Sciatic nerve (tissue), 2 donors: ENCODE measurements at places on chromosomes 1 and 21. TPM values are rescaled to one million over a fixed set of nuclear protein-coding genes. Genes with fewer than 3 reads are reported as not detected.

PRAMEF11 gene
- not detected for total RNA-seq

IGSF21 gene
- 4.5 TPM for total RNA-seq

CGN gene
- total RNA-seq: 2.0 TPM

SH2D5 gene
- not detected for total RNA-seq

ATAD3B gene
- total RNA-seq: 28.6 TPM

RNU1-3 gene
- total RNA-seq: 13,769 TPM

MLLT11 gene
- total RNA-seq: 2.5 TPM

HTR6 gene
- total RNA-seq: not detected

DNA sequence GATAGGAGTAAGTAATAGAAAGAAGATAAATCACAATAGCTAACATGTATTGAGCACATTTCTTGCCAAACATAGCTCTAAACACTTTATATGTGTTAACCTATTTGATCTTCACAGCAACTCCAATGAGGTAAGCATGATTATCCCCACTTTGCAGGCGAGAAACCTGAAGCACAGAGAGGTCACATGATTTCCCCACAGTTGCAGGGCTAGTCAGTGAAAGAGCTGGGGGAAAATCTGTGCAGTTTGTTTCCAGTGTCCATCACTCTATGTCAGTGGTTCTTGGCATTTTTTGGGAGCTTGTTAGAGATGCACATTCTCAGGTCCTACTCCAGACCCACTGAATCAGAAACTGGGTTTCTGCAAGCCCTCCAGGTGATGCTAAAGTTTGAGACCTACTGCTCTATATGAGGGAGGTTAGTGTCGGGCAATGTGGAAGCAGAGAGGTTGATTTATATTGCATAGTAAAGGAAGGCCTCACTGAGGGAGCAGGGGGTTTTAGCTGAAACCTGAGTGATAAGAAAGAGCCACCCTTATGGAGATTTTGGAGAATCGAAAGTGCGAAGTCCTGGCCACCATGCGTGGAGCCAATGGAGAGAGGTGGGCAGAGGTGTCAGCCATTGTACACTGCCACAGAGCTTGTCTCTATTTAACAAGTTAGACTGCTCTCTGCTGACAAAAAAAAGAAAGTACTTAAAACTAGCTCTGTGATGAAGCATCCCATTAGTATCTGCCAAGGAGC, 20.9 kb downstream of the MCOLN3 start:
- DNase-seq: no peak

GRCh38 chr21:39946199-39946598, 79.0 kb downstream of the PCP4 start:
- DNase-seq: no peak

DNA sequence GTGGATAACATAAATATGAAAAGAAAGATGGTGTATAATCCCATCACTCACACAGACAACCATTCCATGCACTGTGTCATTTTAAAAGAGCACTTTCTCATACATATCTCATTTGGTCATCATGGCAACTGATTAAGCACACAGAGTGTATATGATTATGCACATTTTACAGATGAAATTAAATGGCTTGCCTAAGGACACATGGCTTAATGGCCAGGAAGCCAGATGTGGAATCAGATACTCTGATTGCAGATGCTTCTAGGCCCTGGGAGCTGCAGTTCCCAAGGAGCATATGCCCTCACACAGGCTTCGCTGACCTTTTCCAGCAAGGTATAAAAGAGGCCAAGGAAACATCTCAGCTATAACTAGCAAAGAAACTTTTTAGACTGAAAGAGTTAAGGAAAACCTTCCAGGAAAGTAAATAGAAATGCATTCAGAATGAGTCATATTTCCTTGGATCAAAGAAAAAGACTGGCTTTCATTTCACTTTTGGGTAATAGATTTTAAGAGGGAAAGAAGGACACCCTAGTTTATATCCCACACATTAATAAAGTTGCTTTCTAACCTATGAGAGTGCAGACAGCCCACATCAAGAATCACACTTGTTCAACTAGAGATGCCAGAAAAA, 19.6 kb upstream of the FAM89A start:
- no peak for DNase-seq

GRCh38 chr1:46510998-46511365, 21.3 kb downstream of the DMBX1 start:
- no peak for DNase-seq

DNA sequence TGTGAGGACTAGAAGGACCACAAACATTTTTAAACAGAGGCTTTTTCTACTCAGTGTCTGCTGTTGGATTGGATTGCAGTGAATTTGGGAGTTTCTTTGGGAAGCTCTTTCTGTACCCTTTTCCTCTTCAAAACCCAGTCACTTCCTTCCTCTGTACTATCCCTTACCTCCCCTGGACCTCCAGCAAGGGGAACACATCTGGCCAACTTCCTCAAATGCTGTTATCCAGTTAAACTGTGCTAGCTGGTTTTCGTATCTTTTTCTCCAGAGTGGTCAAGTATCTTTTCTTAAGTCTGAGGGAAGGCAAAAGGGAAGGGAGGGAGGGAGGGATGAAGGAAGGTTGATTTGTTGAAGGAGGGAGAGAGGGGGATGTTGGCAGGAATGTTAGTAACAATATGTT, 99.2 kb upstream of the TNR start:
- no peak for DNase-seq

DNA sequence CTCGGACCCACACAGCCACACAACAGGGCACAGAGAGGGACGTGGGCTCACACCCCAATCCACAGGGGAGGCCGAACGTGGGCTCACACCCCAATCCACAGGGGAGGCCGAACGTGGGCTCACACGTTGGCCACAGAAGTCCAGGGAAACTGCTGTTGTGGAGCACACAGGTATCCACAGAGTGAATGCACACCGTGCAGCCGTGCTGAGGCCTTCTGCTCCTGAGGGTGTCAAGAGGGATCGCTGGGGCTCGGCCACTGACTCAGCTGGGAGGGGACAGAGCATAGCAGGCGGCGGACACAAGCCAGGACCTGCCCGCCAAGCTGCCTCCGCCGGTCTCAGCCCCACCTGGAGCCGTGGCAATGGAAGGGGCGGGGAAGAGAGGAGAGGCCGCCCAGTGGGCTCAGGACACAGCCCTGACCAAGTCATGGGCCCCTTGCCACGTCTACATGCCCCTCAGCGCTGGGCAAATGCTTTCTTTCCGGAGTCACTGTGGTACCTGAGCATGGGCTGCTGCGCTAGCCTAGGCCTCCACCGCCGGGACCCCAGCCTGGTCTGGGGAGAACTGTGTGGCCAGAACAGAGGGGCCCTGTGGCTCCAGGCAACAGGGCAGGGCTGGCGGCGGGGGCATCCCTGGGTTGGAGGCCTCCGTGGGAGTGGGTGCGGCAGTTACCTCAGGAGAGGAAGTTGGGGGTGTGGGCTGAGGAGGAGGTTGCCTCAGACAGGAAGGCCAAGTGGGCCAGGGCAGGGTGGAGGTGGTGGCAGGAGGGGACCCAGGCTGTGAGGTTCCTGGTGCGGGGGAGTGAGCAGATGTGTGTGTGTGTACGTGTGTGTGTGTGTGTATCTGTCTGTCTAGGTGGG, 1.2 kb downstream of the SYTL1 start:
- DNase-seq: no peak

DNA sequence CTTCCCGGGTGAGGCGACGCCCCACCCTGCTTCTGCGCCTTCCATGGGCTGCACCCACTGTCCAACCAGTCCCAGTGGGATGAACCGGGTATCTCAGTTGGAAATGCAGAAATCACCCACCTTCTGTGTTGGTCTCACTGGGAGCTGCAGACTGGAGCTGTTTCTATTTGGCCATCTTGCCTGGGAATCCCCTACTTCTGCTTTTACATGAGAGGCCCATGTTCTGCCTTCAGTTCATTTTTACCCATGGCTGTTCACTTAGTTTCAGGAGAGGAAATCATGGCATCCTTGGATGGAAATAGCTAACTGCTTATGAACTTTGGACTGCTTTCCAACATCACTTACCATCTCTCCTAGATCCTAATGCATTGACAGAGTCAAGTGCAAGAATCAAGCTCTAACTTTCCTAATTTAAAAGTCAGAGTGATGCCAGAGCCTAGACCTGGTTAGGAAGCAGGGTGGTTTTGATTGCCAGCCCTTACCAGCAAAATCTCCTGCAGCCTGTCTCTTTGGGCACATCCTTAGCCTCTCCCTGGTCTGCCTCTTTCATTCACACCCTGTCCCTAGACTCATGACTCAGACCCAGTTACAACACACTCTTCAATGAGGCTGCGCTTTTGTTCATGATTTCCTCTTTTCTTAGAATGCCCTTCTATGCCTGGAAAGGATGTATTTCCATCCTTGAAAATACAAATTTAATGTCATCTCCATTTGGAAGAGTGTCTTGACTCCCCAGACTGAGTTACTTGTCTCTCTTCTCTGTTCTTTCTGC, 137.2 kb downstream of the KCTD3 start:
- DNase-seq: no peak

DNA sequence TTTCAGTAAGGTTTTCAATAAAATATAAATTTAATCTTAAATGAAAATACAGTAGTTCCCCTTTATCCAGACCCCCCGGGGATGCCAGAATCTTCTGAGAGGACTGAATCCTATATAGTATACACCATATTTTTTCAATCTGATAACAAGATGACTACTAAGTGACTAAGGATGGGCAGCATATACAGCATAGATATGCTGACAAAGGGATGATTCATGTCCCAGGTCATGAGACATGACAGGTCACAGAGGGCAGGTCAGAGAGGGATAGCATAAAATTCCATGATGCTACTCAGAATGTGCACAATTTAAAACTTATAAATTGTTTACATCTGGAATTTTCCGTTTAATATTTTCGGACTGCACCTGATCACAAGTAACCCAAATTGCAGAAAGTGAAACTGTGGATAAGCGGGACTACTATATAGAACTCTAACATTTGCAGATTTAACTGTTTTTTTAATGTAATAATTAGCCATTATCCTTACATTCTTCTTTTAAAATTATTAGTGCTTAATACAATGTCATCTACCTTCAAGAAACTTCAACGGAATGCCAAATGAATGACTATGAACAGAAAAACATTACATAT, 48.8 kb downstream of the LRRC40 start:
- DNase-seq: no peak

- no peak for DNase-seq
Observed at GRCh38 chr1:5913876-5914275, 78.3 kb downstream of the NPHP4 start.

DNA sequence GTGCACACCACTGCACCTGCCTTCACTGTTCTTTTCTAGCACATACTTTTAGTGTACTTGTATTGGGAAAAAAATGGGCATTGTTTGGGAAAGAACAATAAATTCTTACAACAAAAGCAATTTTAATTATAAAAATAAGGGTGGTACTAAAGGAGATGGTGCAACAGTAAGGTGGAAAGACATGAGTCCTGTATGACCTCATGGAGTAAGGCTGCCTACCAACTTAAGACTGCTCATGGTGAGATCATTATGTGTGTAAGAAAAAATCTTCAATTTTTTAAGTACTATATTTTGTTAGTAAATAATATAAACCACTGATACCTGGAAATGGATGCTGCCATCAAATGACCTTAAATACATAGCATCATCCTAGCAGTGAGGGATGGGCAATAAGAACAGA, 29.6 kb upstream of the PHGDH start:
- DNase-seq: no peak

GRCh38 chr21:39727401-39728120, 17.4 kb upstream of the IGSF5 start:
- DNase-seq: no peak

DNA sequence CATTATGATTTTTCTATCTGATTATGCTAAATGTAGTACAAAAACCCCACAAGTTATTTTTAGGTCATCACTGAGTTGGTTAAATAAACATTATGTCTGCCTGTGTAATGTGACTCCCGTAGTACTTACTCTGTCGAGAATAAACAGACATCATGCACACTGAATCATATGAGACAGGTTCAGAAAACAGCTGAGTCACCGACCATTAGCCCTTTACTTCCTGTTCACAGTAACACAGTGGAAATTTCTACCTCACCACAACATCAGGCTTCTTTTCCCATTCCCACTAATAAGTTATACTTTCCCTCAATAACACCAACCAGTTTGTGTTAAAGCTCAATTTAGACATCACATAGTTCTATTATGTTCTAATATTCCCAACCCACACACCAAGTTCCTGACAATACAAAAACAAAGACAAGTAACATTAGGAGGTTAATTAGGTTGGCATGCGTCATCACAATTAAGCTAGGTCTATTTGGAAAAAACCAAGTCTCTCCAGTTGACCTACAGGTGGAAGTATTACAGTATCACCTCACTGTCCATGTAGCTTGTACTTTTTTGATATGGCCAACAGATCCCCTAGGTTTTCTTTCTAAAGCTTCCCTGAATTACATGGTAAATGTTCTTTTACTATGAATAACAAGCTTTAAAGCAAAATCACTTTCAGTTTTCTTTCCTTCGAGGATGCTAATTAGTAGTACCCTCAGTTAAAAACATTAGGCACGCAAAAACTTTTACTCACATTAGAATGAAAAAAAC, 154.2 kb downstream of the EIF4G3 start:
- no peak for DNase-seq

- DNase-seq: no peak
Observed at GRCh38 chr1:197197430-197197997, 51.0 kb upstream of the ASPM start.

- no peak for DNase-seq
Observed at GRCh38 chr1:165495858-165496205, 48.0 kb upstream of the LRRC52 start.

- DNase-seq: no peak
Observed at GRCh38 chr1:53559854-53560580, 100.8 kb downstream of the DMRTB1 start.

GRCh38 chr1:201511941-201512539, 5.1 kb upstream of the CSRP1 start:
- peak; percentile 75 for DNase-seq
